ENCODE measurements at places on chromosomes 12 and 14.

GRCh38 chr12:98911396-98911795 is 266.3 kb downstream of the APAF1 start:
- ATAC-seq: no peak

DNA sequence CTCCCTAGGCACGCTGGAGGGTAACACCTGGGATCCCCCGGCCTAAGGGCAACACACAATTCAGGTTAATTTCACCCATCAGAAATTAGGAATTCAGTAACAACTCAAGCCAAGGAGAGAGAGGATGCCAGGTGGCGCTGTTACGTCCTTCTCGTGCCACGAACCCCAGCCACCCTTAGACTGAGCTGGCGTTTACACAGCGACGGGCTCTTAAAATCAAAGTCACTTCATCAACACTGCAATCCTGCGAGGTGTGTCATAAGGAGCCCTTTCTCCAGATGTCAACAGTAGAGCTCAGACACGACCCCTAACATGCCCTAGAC is 110.6 kb upstream of the TMEM132D start:
- ATAC-seq: no peak

GRCh38 chr12:105698075-105698474 is 367.6 kb downstream of the C12orf75 start:
- ATAC-seq: no peak

DNA sequence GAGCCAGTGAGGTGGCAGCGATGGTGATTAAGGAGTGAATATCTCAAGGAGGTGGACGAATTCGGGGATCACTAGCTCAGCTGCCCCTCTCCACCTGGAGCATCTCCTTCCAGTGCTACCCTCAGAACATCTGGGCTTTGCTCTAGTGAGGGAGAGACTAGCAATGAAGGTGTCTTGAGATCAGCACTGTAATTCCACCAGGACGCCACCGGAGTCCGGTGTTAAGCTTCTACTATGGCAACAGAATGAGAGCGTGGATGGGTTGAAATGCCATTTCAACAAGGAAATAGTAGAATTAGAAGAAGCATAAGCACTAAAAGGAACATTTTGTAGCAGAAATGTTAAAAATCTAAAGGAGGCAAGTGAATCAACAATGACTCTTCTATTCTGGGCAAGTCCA is 61.1 kb downstream of the NTF3 start:
- ATAC-seq: no peak

GRCh38 chr12:130375296-130376287 is 37.9 kb downstream of the PIWIL1 start:
- ATAC-seq: no peak

GRCh38 chr12:59594943-59595500 is 807 bp upstream of the SLC16A7 start:
- ATAC-seq: no peak

- no peak for ATAC-seq
These were observed 1.4 kb upstream of the SLC8A3 start for GRCh38 chr14:70190156-70190555.

- peak; percentile 83 for ATAC-seq
These were observed 781 bp downstream of the NPAS3 start for GRCh38 chr14:32939254-32940065.

GRCh38 chr12:29713729-29714128 is 70.0 kb downstream of the TMTC1 start:
- no peak for ATAC-seq

DNA sequence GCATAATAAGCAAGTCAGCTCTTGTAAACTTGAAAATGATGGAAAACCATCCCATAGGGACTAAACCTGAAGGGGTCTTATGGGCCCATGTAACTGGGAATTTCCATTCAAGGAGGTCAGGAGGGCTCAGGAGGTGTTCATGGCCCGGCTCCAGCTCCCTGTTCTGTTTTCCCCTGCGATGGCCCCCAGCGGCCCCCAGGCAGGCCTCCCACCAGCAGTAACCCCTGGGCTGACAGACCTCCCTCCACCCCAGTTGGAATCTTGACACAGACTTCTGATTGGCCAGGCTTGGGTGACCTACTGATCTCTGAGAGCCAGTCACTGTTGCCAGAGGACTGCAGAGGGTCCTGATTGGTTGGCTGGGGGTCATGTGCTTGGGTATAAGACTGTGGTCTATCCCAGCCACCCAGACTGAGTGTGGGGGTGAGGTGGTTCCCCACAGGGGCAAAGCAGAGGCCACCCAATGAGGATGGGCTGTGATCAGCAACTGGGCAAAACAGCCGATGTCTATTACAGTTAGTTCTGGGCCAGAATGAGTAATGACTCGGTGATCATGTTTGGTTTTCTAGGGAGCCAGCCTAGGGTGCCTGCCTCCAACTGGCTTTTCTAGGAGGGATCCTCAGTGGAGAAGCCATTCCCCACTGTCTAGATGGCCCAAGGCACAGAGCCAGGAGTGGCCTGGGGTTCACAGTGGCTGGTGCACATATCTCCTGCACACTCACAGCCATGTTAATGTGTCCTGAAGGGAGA is 27.0 kb downstream of the RHOF start:
- peak; percentile 9 for ATAC-seq

DNA sequence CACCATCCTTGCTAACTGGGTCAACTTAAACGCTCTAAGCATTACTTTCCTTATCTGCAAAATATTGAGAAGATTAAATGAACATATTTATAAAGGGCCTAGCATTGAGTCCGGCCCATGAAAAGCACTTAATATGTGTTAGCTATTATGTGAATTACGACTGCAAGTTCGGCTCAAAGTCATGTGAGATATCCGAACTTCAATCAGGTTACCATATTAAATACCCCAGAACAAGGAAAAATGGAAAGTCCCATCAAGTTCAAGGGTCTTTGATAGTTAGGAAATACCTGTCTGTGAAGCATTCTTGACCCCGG is 487 bp upstream of the NRDE2 start:
- no peak for ATAC-seq

DNA sequence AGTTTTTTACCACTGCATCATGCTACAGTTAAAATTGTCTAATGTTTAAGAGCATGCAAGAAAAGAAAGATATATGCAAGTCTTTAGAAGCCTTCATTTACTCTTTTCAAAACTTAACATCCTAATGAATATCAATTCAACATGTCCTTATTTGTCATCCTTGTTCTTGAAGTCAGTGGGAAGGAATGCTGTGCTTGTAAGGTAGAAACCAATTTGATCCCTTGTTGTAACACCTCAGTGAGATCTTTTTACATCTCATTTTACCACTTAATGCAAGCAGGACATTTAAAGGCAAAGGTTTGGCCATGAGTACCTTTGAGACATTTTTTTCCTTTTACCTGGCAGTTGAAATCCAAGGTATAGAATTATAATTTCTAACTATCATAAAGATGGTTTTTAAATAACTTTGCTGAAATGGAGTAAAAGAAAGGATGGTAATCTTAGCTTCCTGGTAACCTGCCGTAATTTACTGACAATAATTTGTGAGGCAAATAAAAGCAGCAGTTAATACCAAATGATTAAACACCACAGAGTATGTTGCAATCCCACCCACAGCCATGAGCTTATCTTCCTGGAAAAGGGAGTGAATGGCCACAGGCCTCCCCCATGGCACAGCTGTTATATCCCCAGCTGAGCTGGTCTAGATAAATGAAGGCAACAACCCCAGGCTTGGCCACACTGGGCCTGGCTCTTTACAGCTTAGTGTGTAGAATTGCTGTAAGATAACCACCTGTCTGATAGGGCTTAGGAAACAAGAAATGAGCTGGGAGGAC is 33.2 kb upstream of the STRN3 start:
- ATAC-seq: no peak

DNA sequence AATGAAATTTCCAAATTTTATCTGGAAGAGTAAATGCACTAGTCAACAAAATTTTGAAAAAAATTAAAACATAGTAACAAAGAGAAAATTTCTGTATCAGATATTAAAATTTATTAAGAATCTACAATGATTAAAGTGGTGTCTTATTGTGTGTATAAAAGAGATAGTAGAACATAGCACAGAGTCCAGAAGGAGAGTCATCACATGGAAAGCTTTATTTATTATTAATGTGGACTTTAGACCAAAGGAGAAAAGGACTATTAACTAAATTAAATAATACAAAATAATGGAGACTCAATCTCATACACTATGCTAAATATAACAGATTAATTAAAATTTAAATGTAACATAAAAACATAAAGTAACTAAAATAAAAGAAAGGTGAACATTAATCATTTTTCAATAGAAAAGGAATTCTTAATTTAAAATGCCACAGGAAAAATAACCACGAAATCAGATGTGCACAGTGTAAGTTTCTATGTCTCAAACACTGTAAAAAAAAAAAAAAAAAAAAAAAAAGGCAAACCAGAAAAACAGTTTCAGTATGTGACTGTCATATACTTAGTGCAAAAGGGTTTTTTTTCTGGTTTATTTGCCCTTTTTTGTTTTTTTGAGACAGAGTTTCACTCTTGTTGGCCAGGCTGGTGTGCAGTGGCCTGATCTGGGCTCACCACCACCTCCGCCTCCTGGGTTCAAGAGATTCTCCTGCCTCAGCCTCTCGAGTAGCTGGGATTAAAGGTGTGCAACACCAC is 95.4 kb downstream of the MYF5 start:
- no peak for ATAC-seq

DNA sequence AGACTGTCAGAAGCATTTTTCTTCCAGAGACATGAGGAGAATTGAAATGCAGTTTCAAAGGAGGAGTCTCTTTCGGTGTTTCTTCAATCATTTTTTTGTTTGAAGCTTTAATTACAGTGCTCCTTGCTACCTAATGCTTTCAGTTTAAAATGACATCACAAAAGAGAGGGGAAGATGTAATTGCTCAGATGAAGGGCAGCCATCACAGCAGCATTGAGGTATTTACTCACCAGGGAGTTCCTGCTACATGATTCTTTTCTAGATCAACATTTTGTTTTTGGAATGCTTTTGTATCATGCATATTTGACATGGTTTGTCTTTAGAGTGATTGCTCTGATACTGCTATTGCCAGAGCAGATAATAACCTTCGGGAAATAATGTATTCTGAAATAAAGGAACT is 28.6 kb downstream of the FLRT2 start:
- ATAC-seq: no peak

GRCh38 chr12:76552343-76552938 is 7.1 kb downstream of the OSBPL8 start:
- ATAC-seq: no peak

- no peak for ATAC-seq
These were observed 314.9 kb upstream of the TMTC1 start for GRCh38 chr12:30098677-30099076.

DNA sequence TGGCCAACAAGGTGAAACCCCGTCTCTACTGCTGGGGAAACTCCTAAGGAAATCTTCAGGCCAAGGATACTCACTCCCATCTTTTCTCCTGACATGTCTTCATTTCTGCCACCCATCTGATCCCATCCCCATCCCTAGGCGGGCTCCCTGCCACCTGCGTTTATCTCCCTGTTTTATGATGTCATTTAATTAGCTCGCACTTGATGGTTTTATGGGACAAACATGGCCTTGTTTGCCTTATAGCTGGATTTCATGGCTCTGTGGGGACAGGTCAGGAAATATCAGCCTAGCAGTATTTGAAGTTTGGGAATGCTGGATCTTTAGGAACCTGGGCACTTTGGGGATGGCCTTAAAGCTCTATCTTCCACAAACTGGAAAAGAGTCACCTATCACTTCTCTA is 88.5 kb upstream of the CISTR start:
- no peak for ATAC-seq

GRCh38 chr14:87940894-87941293 is 52.1 kb downstream of the GALC start:
- ATAC-seq: no peak

DNA sequence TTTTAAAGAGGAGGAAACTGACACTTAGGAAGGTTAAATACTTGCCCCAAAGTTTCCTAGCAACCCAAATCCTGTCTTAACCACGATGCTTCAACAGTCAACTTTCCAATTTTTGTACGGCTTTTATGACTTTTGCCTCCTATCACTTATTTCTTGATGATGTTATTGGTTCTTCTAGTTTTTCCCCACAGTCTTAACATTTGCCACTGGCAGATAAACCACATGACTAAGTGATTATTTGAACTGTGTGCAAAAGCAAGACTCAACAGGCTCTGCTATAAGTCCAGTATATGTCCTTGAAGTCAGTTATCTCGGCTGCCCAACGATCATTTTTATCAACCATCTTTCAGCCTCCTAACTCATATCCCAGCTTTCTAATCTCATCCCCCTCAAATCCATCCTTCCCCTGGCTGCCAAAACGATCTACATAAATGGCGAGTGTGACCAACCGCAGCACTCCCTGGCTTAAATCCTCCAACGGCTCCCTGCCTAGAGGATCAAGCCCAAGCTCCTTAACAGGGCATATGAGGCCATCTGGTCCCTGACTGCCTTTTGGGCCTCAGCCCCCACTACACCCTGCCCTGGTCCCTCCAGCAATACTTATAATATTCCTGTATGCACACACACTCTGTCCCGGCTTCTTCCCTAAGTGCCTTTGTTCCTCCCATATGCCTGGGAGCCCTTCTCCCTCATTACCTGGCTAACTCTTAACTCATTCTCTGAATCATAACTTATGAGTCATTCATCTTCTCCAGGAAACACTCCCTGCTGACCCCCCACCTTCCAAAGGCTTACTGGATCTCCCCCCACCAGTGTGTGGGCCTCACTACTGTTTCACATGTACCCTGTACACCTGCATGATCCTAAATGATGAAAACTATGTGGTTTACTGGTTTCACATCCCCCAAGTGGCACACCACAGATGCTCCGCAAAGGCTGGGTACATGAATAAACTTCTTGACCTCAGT is 8.8 kb downstream of the VPS37B start:
- ATAC-seq: peak; percentile 74

DNA sequence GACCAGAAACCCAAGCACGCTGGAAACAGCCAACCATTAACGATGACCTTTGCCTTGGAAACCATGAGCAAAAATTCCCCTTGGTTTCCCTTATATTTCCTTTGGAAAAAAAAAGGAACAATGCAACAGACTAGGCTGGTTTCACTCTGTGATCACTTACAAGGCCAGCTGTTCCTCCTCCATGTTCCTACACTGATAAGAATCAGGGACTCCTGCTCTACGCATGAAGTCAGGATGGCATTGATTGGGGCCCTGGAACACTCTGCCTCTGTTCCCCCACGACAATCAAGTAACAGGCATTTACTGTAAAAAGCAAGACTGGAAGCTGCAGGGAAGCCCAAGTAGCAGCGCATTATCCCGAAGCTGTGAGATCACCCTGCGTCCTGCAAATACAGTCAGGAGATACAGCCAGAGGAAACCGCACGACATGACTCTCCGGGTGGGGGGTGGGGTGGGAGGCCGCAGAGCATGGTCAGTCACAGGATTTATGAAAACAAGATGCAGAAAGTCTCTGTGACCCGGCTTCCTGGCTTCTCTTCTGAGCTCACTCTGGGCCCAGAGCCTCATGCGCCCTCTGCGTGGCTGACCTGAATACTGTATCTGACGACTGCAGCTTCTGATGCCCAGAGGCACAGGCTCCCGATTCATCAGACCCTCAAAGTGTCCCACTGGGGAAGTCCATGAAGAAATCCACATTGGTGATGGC is 31.1 kb downstream of the SSH1 start:
- ATAC-seq: peak; percentile 75
